ENCODE measurements at places on chromosomes 5 and 9. TPM values are rescaled to one million over a fixed set of nuclear protein-coding genes. Genes with fewer than 3 reads are reported as not detected.

PCDHB12 gene
- total RNA-seq, result 0.96 TPM

OTP gene
- not detected for total RNA-seq

PCDHGA8 gene
- 1.6 TPM for total RNA-seq

NEUROG1 gene
- total RNA-seq, result not detected

- DNase-seq, result no peak
Observed at GRCh38 chr5:93789173-93790067, 48.0 kb upstream of the POU5F2 start.
